ENCODE measurements at places on chromosomes 12 and 14.

DNA sequence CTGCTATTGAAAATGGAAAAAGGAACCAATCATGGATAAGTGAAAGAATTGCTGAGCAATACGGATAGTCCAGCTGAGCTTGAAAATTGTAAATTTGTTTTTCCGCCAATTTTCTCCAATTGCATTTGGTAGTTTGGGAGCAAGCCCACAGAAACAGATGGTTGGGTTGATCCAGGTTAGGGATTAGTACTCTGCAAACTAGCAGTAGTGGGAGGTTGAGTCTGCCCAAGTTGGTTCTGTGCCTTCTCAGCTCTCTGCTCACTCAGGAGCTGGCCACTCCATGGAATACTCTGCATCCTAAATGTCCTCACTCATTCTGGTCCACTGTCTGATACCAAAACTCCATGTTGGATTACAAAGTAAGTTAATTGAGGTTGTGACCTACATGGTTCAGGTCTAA, 361.1 kb upstream of the ATP2B1 start:
- DNase-seq, result no peak

- DNase-seq, result no peak
Measured at GRCh38 chr12:7128681-7129286, at the start of gene RBP5. TSS of gene RBP5 (minus strand) at chr12:7128889. CDS start at chr12:7128775, 114 bp downstream.

DNA sequence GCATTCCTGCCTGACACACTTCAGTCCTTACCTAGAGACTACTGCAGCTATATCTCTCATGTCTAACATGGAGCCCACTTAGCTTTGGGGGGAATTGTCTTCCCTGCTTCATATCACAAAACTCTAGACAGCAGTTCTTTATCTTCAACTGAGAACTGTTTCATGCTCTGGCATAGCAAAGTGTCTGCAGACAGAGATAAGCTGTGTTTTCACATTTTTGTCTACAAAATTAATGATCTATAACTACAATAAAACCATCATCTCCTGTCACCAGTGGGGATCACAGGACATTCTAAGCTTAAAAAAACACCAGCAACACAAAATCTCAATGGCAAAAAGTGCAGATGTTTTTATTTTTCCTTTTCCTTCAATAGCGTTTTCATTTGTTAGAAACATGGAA, 137.1 kb upstream of the VRK1 start:
- no peak for DNase-seq

DNA sequence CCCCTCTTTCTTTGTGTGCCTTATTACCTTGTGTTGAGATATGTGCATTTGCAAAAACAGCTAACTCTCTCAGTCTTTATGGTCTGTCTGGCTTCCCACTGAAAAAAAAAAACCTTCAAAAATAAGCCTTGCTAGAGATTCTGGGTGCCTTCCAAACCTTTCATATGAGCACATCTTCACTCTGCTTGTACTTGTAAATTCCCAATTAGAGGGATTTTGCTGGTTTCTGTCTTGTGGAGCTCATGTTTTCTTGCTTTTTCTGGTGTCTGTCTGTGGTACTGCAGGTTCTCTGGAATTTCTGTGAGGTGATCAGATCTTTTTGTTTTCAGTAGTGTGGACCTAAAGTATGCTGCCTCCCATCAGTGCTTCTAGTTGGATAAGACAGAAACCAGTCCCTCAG, 100.1 kb downstream of the PIK3C2G start:
- no peak for DNase-seq

DNA sequence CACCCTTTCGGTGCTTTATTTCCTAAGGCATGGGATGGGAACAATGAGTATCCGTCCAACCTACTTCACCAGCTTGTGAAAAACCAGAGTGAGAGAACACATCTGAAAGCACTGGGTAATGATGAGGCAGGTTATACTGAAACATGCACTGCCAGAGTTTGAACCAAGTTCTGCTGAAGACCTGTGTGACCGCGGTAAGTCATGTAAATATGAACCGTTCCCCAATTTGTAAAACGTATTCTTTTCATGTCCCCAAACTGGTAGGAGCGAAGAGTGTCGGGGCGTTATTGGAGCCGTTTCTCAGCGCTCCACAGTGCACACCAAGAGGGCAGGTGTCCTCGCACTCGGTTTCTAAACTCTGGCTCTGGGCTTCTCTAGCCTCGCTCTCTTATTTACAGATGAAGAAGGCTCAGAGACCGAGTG, 788 bp upstream of the NGDN start:
- DNase-seq, result no peak

- no peak for DNase-seq
Measured at GRCh38 chr12:14410841-14411569, 45.5 kb downstream of the ATF7IP start.

GRCh38 chr12:13342971-13343370, 146.4 kb downstream of the EMP1 start:
- no peak for DNase-seq

DNA sequence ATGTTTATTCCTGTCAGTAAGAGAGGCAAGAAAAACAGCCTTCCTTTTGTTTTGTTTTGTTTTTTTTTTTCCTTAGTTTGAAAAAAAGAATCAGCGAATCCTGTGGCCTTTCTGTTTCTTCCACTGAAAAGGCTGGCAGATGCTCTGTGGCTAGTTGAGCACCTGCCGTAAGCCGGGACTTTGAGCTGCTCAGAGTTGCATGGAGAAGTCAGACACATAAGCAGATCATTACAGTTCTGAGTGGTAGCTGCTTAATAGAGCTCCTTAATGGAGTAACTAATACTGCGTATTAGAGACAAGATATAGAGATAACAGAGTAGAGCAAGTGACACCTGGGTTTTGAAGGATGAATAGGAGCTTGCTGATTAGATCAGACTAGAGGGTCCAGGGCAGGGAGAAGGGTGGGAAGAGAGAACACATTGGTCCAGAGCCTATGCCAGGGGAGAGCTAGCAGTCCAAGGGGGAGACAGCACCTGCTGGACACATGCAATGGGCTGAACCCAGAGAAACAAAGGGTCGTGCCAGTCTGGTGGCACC, 129.4 kb downstream of the TSPAN9 start:
- DNase-seq, result no peak

All from SK-N-SH (cell line).